Epithelial cell of alveolus of lung (primary cell): ENCODE measurements at places on chromosomes 3 and 15. TPM values are rescaled to one million over a fixed set of nuclear protein-coding genes. Genes with fewer than 3 reads are reported as not detected.

FES gene
- total RNA-seq = 16.2 and 22.8 TPM in 2 replicates

MORC1 gene
- not detected in 2 replicates for total RNA-seq

STRA6 gene
- total RNA-seq = 0.80 and 13.1 TPM in 2 replicates

BTLA gene
- 0.26 TPM in 1 of 2 replicates, not detected in the other for total RNA-seq

ASB7 gene
- total RNA-seq = 8.7 and 14.2 TPM in 2 replicates

ST3GAL6 gene
- total RNA-seq = 1.3 and 1.7 TPM in 2 replicates

KIF23 gene
- total RNA-seq = 12.9 and 29.2 TPM in 2 replicates

SOX14 gene
- total RNA-seq = not detected in 2 replicates

PPP1R14D gene
- not detected in 2 replicates for total RNA-seq

BCL6 gene
- total RNA-seq = 12.5 and 46.2 TPM in 2 replicates

PDCD6IP gene
- total RNA-seq = 133 and 204 TPM in 2 replicates

CLPX gene
- 18.5 and 49.7 TPM in 2 replicates for total RNA-seq

MB21D2 gene
- total RNA-seq = 5.1 and 23.3 TPM in 2 replicates

TMEM212 gene
- not detected in 2 replicates for total RNA-seq

SOX2 gene
- total RNA-seq = under 0.01 TPM in 1 of 2 replicates, not detected in the other

GHSR gene
- total RNA-seq = not detected in 2 replicates

NAA80 gene
- 12.3 and 14.3 TPM in 2 replicates for total RNA-seq

ACVR2B gene
- 2.7 and 3.3 TPM in 2 replicates for total RNA-seq

POC1A gene
- total RNA-seq = 4.1 and 8.7 TPM in 2 replicates

CHRNA7 gene
- total RNA-seq = 0.13 and 1.2 TPM in 2 replicates

SIDT1 gene
- total RNA-seq = 0.13 TPM in 1 of 2 replicates, not detected in the other

ZNF592 gene
- total RNA-seq = 8.1 and 13.8 TPM in 2 replicates

SYNPR gene
- not detected in 2 replicates for total RNA-seq

SMCO1 gene
- total RNA-seq = not detected in 2 replicates

GP9 gene
- not detected in 2 replicates for total RNA-seq

ARL6 gene
- total RNA-seq = 5.6 and 10.5 TPM in 2 replicates

PLCB2 gene
- total RNA-seq = 0.52 TPM in 1 of 2 replicates, not detected in the other

ABHD10 gene
- total RNA-seq = 24.7 and 30.0 TPM in 2 replicates

ANKUB1 gene
- not detected in 2 replicates for total RNA-seq

MYLK gene
- total RNA-seq = 60.5 and 110 TPM in 2 replicates

GALK2 gene
- 39.9 and 51.7 TPM in 2 replicates for total RNA-seq

GREM1 gene
- total RNA-seq = 96.8 and 140 TPM in 2 replicates

ROPN1 gene
- not detected in 2 replicates for total RNA-seq

PIK3CA gene
- 12.8 and 13.1 TPM in 2 replicates for total RNA-seq

GPR87 gene
- 2.8 TPM in 1 of 2 replicates, not detected in the other for total RNA-seq

CCDC9B gene
- total RNA-seq = 2.3 and 3.0 TPM in 2 replicates

EIF4A2 gene
- total RNA-seq = 195 and 294 TPM in 2 replicates

SLC2A2 gene
- not detected in 2 replicates for total RNA-seq

RLBP1 gene
- total RNA-seq = not detected in 2 replicates

CLN6 gene
- 11.6 and 17.8 TPM in 2 replicates for total RNA-seq
